ENCODE measurements at places on chromosomes 7 and 10.

DNA sequence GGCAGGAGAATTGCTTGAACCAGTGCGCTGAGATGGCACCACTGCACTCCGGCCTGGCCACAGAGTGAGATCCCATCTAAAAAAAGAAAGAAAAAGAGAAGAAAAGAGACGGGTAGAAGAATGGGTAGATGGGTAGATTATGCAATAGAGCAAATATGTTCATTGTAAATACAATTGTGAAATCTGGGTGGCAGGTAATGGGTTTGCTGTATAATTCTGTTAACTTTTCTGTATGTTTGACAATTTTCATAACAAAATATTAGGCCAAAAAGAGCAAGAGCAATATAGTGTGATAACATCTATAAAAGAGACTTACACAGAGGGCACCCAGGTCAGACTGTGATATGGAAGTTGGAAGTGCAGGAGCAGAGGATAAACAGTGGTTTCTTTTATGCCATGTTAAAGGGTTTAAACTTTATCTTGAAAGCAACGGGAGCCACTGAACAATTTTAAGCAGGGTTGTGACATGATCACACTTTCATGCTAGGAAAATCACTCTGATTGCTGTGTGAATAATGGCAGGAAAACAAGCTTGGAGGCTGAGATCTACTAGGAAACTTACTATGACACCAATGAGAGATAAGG, 6.7 kb upstream of the COL28A1 start:
- DNase-seq: no peak

- DNase-seq: no peak
Observed at GRCh38 chr7:137443616-137444015, 100.1 kb upstream of the PTN start.

- DNase-seq: no peak
Observed at GRCh38 chr7:506921-507622, 12.6 kb downstream of the PDGFA start.

- no peak for DNase-seq
Observed at GRCh38 chr10:71863203-71863602, 12.2 kb upstream of the PSAP start.

GRCh38 chr10:125010362-125010761, 68.4 kb downstream of the ZRANB1 start:
- DNase-seq: no peak

DNA sequence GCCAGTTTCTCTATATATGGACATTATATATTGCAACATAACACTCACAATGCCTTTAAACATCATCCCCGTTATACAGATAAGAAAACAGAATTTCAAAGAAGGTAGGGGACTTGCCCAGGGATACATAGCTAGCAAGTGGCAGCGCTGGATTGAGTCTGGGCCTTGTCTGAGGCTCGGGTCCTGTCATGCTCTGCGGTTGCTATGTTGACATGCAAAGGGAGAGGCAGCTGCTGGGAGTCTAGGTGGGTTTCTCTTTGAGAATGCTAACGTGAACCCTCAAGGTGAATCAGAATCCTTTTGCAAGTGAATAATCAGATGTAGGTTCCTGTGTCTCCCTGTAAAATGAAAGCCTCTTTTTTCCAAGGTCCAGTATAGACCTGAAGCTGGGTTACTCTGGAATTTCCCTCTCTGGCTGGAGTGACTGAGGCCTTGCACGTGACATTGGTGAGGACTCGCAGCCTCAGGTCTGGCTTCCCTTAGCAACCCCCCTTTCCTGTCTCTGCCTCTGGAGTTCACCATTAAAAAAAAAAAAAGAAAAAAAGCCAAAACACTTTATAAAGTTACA, 38.9 kb downstream of the TCF7L2 start:
- no peak for DNase-seq

DNA sequence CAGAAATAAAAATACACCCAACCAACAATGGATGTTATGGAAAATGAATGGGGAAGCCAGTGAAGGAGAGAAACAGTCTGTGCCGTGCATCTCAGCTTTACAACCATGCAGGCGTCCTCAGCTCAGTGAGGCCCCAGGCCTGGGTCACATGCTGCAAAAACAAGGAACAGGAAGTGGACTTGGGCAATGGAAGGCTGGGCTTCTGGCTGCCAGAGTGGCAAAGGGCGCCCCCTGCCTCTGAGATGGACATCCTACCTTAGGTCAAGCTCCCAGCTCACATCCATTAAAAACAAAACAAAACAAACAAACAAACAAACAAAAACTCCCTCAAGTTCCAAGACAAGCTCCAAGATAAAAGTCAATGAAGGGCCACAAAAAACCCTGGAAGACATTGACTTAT, 54.7 kb upstream of the AFAP1L2 start:
- DNase-seq: no peak

DNA sequence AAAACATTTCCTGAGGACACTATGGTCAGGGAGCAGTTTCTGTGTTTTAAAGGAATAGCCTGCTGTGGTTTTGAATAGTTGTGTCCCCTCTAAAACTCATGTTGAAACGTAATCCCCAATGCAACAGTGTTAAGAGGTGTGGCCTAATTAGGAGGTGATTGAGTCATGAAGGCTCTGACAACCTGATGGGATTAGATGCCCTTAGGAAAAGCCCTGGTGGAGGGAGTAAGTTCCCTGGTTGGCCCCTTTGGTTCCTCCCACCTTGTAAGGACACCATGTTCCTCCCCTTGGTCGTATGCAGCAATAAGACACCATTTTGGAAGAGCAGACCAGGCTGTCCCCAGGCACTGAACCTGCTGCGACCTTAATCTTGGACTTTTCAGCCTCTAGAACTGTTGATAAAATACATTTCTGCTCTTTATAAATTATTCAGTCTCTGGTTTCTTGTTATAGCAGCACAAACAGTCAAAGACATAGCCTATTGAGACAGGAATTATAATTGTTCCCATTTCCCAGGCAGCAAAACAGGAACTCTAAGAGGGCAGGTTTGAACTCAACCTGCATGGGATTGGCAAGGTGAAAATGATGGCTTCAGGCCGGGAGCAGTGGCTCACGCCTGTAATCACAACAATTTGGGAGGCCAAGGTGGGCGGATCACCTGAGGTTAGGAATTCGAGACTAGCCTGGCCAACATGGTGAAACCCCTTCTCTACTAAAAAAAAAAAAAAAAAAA, 20.5 kb upstream of the TNS3 start:
- DNase-seq: no peak
